GM12892 (cell line): ENCODE measurements at places on chromosomes 5 and 9.
A peak's percentile ranks its signal among the peaks of the same experiment; 100 is the strongest.

- DNase-seq = no peak
Observed at GRCh38 chr5:148952097-148952867, 110.6 kb downstream of the SH3TC2 start.

- no peak for DNase-seq
Observed at GRCh38 chr9:14159440-14160216, 154.3 kb downstream of the NFIB start.

DNA sequence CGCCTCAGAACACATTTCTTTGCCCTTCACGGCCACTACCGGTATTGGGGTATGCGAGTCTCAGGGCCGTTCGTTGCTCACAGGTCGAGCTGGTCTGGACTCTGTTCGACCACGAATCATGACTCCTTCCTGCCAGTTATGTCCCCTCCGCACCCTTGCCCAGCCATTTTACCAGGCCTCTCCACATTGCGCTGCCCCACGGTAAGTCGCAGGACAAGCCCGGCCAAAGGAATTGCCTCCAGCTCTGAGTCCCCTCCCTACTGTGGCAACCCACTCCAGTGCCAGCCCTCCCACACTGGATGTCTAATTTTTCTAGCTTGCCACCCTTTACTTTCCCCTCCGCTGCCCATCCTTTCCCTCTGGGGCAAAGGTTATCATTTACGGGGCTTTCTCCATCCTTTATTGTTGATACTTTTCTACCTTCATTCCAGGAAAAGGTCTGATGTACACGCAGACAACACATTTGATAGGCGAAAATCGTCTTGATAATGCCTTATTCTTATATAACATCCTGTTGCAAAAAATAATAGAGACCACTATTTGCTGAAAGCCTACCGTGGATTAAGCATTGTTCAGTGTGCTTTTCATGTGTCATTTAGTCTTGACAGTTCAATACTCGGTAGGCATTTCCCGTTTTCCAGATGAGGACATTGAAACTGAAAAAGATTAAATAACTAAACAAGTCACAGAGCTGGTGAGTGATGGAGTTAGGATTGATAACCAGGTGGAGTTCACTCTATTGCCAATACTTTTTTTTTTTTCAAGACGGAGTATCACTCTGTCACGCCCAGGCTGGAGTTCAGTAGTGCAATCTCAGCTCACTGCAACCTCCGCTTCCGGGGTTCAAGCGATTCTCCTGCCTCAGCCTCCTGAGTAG, 958 bp upstream of the HSPA5 start:
- DNase-seq = no peak

- no peak for DNase-seq
Observed at GRCh38 chr5:142906863-142907671, 136.9 kb downstream of the ARHGAP26 start.

DNA sequence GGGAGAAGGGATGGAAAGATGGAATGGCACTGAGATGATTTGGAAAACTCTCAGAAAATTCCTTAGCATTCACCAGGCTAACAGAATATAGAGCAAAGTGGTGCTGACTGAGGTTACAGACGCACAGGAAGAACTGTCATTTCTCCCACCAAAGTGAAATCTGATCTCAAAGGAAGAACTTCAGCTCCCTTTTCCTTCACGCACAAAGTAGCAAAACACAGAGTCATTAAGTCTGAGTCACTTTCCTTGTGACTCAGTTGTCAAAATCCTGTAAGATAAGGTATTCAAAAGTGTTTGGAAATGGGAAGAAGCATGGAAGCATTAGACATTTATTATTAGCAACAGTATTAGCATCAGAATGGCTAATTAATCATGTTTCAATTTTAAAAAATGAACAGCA, 11.7 kb downstream of the MPDZ start:
- DNase-seq = no peak

- no peak for DNase-seq
Observed at GRCh38 chr9:123493627-123494026, 137.6 kb downstream of the CRB2 start.

DNA sequence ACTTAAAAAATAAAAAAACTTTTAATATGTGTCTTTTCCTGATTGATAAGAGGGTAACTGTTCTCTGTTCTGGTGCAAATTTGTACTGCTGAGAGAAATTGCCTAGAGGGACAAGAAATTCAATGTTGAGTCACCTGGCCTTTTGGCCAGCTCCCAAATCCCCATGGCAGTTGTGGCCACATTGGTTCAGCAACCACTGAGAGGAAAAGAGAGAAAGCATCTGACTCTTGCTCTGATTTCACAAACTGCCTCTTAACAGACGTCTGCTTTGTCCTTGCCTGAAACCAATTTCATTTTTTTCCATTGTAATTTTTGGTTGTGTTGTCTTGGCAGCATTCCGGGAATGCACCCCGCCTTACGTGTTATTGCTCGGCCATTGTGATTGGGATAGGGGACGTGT, 42.4 kb downstream of the NTRK2 start:
- DNase-seq = no peak

DNA sequence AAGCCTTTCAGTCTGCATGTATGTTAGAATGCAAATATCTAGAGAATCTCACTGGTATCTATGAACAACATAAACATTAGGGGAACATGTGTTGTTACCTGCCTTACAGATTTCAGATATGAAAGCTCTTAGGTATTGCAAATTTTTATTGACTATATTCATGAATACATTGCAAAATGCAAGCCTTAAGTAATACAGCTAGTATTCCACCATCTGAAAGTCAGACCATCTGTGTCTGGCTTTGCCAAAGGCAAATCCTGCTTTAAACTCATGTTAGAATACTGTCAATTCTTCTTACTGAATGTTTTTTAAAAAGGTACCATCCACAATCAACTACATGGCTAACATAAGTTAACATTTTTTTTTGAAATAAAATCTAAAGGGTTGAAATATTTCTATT, 215.6 kb downstream of the AP3B1 start:
- no peak for DNase-seq

GRCh38 chr9:127154390-127155191, 32.2 kb upstream of the ANGPTL2 start:
- no peak for DNase-seq

- no peak for DNase-seq
Observed at GRCh38 chr5:96256795-96257470, 176.1 kb downstream of the PCSK1 start.

- peak; percentile 17 for DNase-seq
Observed at GRCh38 chr5:168114444-168115017, 176.9 kb upstream of the WWC1 start.

DNA sequence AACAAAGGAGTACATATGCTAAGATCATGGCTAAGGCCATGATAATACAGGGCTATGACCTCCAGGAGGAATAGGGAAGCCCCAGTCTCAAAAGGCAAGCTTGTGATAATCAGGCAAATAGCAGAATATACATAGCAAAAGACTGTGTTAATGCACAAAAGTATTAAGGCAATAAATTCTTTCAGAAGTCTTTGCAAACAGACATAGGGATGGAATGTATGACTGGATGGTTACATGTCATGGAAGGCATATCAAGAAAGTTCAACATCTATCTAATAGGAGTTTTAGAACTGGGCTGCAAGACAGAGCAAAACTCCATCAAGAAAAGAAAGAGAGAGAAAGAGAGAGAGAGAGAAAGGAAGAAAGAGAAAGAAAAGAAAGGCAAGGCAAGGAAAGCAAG, 264.5 kb upstream of the CDH6 start:
- DNase-seq = no peak

DNA sequence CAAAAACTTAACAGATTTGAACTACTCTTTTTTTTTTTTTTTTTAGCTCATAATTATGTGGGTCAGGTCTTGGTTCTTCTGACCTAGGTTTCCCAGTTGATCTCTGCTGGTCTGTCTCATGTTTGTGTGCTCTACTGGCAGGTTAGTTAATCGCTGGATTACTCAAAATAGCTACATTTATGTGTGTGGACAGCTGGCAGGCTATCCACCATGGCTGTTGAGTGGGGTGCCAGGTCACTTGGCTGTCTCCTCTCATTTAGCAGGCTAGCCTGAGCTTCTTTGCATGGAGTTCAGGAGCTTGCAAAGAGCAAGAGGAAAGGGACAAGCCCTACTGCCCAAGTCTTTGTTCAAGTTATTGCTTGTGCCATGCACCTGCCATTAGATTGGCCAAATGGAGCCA, 9.3 kb downstream of the ADCY2 start:
- no peak for DNase-seq

DNA sequence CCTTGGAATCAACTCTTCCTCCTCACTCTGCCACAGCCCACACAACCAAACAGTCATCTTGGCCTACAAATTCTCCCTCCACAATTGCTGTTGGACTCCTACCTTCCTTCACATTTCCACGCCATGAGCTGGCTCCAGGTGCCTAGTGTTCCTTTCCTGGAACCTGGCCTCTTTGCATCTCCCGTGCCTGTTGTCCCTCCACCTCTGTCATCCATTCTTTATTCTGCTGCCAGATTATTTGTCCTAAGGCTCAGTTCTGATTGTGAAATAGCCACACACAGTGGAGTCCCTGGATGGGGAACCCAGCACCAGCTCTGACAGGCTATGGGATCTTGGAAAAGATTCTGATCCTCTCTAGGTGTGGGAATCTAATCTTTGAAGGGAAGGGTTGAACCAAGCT, 109.1 kb upstream of the ANKH start:
- no peak for DNase-seq

GRCh38 chr5:163434401-163434866, 3.0 kb upstream of the CCNG1 start:
- no peak for DNase-seq
